ENCODE measurements at places on chromosomes 3 and 15.

DNA sequence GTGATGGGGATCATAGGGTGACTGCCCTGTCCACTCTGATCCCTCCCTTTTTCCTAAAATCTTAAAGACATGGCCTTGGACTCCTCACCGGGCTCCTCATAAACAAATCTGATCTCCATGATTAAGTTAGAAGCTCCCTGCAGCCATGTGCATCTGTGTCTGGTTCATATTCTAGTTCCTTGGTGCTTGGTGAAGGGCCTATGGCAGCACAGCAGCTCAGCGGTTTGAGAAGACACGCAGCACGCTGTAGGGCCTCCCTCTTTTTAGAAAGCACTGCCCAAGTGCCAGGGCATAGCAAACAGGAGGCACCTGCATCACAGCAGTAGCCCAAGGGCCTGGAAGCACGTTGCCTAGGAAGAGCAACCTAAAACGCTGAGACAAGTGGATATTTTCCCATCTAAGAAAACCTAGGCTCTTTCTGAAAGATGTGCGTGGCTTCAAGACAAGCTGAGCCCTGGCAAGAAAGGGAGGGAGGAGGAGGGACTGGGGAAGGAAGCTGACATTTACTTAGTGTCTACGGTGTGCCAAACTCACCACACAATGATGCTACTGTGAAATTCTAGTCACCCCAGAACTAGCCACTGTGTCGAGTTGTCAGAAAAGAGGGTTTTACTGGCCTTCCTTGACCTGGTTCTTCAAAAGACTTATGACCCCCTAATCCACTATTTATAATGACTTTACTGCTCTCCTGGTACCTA is 14.9 kb upstream of the ULK3 start:
- no peak for DNase-seq

DNA sequence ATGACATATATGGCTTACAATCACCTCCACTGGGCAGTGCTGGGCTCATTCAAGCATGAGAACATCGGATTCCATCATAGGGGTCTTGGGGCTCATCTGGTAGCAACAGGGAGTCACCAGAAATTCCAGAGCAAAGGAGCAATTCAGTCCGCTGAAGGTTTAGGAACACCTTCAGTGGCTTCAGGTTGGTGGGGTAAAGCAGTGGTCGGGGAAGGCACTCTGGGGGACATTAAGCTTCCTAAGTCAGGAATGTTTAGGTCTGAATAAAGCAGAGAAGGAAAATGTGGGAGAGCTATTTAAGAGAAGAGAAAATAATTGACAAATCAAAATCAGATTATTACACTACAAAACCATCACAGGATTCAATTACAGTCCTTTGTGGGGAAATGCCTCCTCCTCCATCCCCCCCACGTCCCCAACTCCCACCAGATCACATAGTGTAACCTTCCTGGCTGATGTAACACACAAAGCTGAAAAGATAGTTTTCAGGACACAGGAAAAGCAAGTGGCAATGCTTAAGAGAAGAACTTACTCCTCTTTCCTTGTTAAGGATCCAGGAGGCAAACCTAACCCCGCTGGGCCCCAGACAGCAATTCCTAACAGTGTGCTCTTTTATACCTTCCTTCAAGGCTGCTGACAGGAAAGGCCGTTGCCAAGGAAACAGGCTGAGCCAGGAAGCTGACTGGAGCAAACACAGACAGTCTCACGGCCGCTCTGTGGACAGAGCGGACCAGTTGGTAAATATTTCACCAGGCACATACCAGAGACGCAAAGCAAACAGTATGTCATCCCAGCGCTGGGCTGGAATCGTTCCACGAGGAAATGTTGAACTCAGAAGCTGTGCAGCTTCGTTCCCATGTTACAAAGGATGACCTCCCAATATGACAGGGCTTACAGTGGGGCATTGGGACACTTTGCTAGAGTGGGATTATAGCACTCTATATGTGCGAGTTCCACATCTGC is 57.5 kb upstream of the LMCD1 start:
- DNase-seq: no peak

- DNase-seq: no peak
Measured at GRCh38 chr15:62211348-62211747, 46.3 kb upstream of the C2CD4B start.

DNA sequence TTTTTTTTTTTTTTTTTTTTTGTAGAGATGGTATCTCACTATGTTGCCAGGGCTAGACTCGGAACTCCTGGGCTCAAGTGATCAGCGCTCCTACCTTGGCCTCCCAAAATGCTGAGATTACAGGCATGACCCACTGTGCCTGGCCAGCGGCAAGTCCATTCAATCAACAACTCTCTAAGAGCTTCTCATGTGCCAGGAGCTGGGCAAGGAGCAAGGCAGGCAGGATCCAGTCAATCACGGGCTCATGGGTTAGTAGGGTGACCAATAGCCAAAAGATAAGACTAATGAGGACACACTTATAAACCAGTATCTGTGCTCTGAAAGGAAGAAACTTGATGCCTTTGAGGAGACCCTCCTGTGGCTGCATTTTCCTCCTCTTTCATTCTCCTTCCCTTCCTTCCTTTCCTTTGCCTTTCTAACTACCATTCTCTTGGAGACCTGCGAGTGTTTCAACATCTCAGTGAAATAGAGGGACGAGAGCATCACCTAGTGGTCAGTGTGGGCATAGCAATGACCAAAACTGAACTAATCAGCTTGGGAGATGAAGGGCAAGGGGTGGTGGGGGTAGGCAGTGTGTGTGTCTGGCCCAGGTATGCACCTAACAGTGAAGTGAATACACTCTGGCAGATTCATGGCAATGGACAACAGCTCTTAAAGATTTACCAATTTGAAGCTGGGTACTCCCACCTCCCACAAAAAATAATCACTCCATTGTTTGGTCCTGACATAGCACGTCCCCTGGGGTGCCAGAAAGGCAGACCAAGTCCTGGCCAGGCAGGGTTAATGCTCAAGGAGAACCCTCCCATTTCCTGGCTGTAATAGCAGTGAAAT is 6.3 kb downstream of the RPP25 start:
- DNase-seq: no peak

GRCh38 chr3:127389420-127389819 is 101.6 kb upstream of the PRR20G start:
- DNase-seq: no peak

- no peak for DNase-seq
Measured at GRCh38 chr3:177061369-177061768, 135.9 kb downstream of the TBL1XR1 start.

DNA sequence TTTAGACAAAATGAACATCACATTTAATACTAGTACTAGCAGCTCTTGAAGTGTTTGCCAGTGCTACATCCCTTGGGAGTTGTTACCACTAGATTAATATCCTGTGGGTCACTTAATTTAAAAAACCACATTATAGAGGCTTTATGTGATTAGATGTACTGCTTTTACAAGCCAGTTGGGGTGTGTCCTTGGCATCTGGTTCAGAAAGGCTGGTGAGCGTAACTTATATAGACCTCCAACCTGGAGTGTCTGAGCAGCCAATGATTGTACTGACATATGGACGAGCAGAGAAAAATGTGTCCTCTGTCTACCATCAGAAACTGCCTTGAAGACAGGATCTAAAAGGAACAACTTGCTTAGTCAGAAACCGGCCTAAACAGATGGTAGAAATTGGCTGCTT is 306.2 kb upstream of the ATP11B start:
- DNase-seq: no peak

- DNase-seq: no peak
Measured at GRCh38 chr3:130491431-130491830, 25.5 kb upstream of the COL6A6 start.

DNA sequence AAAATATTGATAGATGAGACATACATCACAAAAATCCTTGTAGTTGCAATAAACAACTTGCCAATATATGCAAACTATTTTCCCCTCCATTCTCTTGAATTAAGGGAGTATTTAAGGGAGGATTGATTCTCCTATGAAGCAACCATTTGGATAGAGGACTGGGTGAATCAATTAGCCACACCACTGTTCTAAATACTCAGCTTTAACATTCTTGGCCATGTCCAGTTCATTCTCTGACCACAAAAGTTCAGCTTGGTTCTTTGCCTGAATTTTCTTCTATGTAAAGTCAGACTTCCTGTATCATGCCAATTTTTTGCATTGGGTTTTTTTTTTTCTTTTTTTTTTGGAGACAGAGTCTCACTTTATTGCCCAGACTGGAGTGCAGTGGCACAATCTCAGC is 15.8 kb upstream of the SEC11A start:
- no peak for DNase-seq

GRCh38 chr3:52288674-52289073 is 1.0 kb downstream of the GLYCTK start:
- DNase-seq: no peak

DNA sequence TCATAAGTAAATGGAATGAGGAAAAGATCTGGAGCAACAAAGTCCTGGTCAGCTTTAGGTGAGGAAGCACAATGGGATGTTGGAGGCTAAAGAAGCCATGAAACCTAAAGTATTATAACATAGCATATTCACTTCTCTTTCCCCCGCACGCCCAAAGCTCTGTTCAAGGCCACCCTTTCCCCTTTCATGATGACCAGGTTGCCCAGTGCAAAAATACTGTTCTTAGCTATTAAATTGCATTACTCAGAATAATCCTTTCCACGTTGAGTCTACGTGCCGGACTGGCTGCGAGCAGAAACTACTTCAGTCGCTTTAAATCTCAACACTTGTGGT is 589 bp upstream of the MAPKBP1 start:
- no peak for DNase-seq

GRCh38 chr3:157487339-157487738 is 15.9 kb downstream of the VEPH1 start:
- DNase-seq: no peak

GRCh38 chr3:89061259-89061658 is 46.2 kb upstream of the EPHA3 start:
- DNase-seq: no peak

GRCh38 chr3:32959371-32959770 is 7.9 kb downstream of the CCR4 start:
- DNase-seq: peak; percentile 52
